ENCODE measurements at places on chromosomes 13 and 19.

DNA sequence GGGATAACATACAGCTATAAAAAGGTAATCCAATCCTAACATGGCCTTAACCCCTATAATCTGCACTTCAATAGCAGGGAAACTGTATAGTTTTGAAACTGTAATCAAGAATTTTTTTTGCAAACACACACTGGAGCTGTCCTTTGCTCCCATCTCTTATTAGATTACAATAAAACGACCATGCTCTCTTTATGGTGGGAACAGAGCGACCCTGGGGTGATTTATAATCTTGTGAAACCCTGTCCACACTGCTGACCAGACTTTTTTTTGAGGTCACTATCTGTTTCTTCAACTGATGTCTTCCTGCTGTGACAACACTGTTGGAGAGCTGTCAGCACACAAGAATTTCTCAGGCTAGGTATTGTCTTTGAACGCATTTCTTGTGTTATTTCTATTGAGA lies 35.3 kb downstream of the DACH1 start:
- peak; percentile 37 for DNase-seq

GRCh38 chr19:36093146-36093662 lies 17.7 kb upstream of the OVOL3 start:
- no peak for DNase-seq

DNA sequence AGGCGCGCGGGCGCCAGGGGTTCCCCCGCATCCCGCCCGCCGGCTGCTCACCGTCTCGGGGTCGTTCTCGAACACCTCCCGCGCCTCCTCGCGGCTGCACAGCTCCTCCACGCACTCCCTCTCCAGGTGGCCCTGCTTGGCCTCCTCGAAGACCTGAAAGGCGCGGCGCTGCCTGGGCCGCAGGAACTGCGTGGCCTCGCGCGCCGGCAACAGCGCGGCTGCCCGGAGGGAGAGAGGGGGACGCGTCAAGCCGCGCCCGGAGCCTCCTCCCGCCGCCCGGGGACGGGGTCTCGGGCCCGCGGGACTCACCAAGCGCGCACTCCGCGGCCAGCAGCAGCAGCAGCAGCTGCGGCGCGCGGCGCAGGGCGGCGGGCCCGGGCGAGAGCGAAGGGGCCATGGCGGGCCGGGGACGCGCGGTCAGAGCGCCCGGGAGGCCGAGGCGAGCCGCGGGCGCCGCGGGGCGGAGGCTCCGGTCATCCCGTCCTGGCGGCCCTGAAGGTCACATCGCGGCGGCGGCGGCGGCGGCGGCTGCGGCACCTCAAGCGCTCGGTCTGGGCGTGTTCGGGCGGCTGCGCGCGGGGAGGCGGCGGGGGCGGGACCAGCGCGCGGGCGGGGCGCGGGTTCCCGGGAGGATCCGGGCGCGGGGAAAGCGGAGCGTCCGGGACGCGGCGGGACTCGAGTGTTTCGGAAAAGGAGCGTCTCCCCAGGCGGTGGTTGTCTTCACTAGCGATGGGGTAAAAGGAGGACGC lies at the start of gene GAS6:
TSS of gene GAS6 (minus strand) at position 553 of the 749 bp plus-strand sequence. CDS start at position 397, 156 bp downstream.
- DNase-seq = peak; percentile 48

- DNase-seq = no peak
Measured at GRCh38 chr13:103948426-103948825, 882.2 kb upstream of the SLC10A2 start.

GRCh38 chr13:34748073-34748472 lies 194.0 kb upstream of the NBEA start:
- no peak for DNase-seq

DNA sequence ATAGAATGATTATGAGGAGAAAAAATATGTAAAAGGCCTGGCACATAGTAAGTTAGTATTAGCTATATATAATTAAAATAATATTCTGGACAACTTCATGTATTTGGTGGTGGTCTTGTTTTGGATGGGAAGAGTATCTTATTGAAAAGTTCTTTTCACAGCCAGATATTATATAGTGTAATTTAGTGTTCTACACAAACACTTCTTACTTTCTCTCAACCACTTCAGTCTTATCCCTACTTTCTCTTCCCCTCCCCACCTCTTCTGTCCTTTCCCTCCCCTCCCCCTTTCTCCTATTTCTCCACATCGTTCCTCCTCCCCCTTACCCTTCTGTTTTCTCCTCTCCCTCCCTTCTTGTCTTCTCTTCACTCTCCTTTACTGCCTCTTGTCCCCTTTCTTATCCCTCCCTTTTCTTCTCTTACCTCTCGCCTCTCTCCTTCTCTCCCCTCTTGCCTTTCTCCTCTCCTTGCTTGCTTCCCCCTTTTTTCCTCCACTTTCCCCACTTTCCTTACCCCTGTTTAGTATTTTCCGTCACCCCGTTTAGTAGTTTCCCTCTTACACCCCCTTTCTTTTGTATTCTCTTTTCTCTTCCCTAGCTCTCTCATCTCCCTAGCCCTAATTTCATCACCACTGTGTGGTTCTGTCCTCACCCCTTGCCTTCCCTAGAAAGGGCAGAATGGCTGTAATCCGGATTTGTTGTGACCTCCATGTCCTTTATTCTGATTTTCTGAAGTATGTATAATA lies 107.2 kb upstream of the MLNR start:
- DNase-seq = peak; percentile 75

DNA sequence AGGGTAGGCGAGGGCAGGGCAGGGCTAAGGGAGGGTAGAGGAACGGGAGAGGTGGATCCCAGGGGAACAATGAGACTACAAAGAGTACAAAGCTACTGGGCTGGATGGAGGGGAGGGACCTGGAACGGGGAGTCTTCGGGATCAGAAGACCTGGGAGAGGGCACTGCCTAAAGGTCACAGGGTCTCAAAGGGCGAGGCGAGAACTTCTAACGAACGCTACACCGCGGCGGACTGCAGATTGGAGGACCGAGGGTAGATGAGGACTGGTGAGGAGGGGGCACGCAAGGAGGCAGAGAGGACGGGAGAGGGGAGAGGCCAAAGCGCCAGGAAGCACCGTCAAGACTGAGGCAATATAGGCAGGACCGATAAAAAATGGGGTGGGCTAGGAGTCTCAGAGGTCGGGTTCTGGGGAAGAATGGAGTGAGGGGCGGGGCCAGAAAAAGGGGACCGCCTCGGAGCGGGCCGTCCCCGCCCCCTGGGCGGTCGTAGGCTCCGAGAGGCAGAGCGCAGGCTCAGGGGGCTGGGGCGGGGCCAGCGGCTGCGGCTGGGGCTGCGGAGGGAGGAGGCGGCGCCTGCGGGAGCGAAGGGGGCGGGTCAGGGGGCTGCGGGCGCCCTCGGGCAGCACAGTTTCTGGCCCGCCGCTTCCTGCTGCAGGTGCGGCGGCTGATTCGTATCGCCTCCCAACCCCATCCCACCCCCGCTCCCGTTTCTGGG lies 1.3 kb upstream of the KCNC3 start:
- peak; percentile 96 for DNase-seq

GRCh38 chr13:45807520-45808099 lies 43.9 kb downstream of the SIAH3 start:
- DNase-seq = peak; percentile 74

- no peak for DNase-seq
Measured at GRCh38 chr13:49353908-49354307, 90.0 kb downstream of the CAB39L start.

DNA sequence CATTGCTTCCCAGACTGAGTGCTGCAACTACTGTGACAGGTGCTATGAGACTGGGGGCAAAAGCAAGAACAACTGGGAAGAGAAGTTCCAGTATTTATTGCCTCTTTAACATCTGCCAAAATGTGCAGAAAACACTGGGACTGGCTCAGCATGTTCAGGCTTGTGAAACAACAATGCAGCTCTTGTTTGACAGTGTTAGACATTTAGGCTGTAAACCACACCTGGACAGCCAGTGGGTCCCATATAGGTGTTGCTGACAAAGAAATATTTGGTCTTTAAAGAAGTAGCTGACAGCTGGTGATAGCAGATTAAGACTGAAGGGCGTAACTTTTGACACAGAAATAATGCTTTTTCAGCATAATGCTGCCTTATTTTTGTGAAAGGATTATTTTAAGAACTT lies 88.1 kb downstream of the STOML3 start:
- DNase-seq = no peak

DNA sequence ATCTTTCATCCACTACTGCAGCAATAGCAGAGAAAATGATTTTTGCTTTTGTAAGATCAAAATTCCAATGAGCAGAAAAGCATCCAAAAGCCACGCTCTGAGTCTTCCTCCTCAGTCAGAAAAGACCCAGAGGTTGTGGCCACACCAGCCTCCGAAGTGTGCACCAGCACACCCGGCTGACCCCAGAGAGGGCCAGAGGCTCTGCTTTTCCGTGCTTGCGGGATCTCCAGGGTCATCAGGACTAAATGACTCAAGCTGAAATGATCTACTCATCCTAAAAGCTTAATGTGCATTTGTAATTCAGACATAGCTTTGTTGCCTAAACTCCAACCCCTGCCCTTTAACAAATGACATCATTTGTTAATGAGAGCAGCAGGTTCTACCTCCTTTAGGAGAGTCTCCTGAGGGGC lies 16.5 kb downstream of the RXFP2 start:
- no peak for DNase-seq
